ENCODE measurements at places on chromosomes 5 and 9.

- no peak for DNase-seq
These were observed 7.7 kb downstream of the FBXO38 start for GRCh38 chr5:148391422-148391821.

DNA sequence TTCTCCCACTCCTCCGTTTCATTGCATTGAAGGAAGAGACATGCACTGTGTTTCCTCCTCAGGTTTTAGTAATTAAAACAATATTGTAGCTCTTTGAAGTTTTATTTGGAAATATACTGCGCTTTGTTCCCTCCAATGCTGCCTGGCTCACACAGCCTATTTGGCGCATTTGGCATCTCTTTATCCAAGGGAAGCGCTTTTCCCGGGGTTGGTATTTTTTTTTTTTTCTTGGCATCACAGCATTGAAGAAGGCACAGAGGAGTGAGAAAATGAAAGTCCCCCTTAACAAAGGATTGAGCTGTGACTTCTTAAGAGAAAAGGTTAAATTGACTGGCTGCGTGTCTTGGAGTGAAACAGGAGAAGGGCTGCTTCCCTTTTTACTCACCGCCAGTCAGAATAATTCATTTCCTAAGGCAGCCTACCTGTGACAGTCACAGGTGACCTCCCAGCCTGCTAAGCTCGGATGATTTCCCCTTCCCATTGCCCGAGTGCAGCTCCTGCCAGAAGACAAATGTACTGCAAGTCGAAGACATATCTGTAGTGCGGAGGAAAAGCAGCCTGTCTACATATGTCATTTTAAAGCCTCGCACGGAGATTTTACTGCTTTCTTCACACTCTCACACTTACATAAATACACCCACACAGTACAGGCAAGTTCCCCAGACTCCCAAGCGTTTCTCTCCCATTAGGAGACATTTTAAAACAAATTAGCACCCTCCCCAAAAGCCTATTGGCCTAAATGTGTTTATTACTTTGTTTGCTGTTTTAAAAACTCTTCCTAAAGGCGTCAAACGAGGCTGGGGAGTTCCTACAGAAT, 665.5 kb upstream of the ZNF608 start:
- no peak for DNase-seq

DNA sequence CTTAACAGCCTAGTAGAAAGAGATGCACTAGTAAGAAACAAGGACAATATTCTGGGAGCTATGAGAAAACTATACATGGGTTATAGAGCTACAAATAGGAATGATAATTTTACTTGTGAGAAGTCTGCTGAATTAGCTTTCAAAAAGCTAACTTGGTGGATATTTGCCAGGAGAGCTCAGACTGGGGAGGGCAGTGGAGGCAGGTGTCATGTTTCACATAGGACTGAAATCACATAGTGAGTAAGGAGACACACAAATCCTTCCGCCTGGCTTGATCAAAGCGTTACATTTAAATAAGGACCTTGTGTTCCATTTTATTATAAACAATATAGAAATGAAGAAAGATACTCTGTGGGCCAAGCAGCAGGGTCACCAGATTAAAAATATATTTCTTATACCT, 235.0 kb downstream of the ISL1 start:
- DNase-seq, result no peak

GRCh38 chr9:113205861-113206260, 15.2 kb downstream of the FKBP15 start:
- DNase-seq, result no peak

- DNase-seq, result no peak
These were observed 2.6 kb downstream of the NOTCH1 start for GRCh38 chr9:136543280-136543679.

- DNase-seq, result no peak
These were observed 645.2 kb upstream of the PTPRD start for GRCh38 chr9:11257992-11258391.

DNA sequence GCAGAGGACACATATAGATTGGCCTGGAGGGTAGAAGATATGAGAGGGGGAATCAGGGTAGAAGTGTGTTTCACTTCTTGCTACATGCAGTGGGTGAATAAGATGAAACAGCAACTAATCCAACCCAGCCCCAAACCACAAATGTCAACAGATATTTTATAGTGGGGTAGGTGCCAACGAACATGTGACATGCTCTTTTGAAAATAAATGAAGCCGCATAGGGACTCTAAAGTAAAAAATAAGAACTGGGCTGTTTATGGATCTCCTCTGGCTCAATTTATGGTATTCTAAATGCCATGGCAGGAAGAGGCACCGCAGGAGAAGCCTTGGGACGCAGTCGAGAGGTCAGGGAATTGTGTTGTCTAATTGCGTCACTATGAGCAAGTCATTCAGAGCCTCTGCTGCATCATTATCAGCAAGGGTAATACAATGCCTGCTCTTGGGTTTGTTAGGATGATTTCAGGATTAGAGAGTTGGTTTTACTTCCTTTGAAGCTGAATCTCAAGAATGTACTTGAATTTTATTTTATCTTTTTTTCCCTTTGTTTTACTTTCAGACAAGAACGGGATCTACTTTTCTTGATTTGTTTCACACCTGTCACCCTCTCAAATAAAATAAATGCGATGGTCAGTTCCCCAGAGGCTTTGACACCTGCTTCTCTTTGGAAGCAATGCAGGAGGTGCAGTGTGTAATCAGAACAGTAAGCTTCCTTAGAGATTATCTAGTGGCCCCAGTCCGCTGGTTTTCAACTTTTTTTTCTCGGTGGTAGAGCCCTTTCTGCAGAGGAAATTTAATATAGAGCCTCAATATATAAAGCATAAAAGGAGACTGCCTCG, 375.6 kb upstream of the CLINT1 start:
- no peak for DNase-seq

DNA sequence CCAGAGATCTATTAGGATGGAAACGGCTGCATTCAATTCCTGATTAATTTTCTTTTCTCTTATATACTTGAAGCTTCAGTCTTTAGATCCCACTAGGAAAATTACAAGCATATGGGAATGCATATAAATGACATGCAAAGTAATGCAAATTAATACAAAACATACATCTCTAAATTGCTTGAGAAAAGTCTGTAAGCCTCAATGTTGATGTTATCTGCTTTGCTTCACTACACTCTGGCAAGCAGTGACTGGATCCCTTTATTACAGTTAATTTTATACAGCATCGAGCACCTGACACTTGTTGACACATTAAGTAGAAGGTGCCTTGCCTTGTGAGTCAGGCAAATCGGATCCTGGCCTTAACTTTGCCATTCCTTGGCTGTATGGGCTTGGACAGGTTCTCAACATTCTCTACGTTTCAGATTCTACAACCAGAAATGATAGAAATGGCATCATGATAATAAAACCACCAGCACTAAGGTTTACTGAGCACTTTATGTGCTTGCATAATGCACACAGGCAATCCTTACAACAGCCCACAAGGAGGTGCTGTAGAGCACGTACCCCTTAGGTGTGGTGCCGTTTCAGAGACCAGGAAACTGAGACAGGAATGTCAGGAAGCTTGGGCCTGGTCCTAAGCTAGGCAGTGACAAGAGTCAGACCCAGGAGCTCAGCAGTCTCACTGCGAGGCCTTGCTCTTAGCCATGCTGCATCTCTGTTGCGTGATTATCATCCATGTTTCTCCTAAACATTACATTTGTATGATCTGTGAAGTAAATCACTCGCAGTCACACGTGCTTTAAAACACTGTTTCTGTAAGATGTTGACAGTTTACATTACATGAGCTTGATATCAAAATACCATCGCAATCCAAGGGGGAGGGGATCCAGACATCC, 2.7 kb downstream of the GCNT4 start:
- DNase-seq, result no peak

DNA sequence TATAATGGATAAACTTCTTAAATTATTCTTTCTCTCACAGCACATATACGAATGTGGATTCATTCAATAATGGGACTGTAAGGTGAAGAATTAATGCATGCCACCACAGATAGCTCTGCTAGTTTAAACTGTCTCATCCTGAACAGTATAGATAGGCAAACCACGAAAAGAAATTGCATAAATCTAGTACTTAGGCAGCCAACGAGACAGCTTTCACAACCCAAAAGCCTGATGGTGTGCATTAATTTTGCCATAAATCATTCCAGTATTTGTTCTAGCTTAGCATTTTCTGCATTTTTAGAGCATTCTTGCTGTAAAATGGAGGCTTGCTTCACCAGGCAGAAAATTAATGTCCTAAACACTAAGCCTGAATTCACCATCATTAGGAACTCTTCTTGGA, 834.2 kb upstream of the DMAC1 start:
- no peak for DNase-seq

DNA sequence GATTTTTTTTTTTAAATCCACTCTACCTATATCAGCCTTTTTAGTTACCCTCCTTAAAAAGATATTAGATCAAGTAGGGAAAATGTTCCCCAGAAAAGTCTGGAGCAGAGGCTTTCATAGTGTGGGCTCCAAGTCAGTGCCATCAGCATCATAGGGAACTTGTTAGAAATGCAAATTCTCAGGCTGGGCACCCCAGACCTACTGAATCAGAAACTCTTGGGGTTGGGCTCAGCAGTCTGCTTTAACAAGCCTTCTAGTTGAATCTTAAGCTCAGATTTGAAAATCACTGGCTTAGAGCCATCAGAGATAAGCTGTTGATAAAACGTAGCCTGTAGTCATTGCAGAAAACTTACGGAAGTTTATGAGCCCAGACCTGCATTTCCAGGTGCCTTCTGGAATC, 140.1 kb downstream of the TMEM38B start:
- DNase-seq, result no peak

DNA sequence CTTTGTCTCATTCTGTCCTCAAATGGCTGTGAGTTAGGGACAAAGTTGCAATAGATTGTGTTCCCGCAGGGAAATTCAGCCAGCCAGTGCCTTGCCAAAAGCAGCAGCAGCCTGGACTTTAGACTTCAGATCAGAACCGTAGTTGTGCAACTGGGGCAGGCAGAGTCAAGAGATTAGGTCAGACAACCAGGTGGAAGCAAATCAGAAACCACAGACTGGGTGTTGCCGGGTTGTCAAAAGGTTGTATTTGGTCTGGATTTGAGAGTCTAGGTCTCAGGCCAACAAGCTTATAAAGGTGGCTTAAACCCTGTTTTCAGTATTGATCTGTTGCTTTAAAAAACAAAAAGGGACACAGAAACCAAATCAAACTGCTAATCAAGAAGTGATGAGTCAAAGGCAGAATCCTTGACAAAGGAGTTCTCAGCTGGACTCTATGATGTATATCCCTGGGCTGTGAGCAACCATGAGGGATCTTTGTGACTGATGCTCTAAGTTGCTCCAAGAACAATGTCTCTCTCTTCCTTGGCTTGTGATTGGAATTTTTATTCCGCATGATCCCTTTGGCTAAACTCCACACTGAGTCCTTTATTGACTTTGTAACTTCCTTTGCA, 20.9 kb downstream of the RFK start:
- DNase-seq, result no peak

DNA sequence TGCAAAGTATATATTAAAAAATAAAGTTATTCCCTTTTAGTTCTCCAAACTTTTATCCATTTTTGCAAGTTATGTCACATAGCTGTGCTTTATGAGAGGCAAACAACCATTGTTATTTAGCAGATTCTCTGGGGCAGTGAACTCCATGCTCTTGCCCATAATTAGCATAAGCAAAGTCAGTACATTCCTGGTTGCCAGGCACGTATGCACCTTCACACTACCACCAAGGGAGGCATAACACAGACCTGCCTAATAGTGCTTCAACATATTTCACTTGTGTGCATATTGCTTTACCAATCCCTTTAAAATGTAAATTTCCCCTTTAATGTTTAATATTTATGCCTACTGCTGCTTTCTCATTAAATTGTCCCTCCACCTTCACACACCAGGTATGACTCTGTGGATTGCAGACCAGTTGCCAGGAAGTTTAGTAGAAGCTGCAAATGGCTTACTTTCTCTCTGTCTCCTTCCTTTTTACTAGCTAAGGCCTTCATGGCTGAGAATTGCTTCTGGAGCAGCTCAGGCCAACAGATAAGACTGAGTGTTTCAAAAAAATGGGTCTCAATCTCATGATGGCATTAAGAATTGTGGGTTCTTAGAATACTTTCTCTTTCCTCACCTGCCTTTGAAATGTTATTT, 388.2 kb downstream of the PRR16 start:
- DNase-seq, result no peak
